ENCODE measurements at places on chromosomes 3 and 15. TPM values are rescaled to one million over a fixed set of nuclear protein-coding genes. Genes with fewer than 3 reads are reported as not detected.

Gene EFCC1
- polyA plus RNA-seq: 0.50 TPM

Gene SAMMSON
- 3.6 TPM for polyA plus RNA-seq

GRCh38 chr3:66980791-66981190 lies 17.3 kb upstream of the KBTBD8 start:
- no peak for DNase-seq

Gene NEO1
- 18.1 TPM for polyA plus RNA-seq

Gene ZPLD1
- not detected for polyA plus RNA-seq
